ENCODE measurements at places on chromosomes 5 and 9. TPM values are rescaled to one million over a fixed set of nuclear protein-coding genes. Genes with fewer than 3 reads are reported as not detected.

CORO2A gene
- polyA plus RNA-seq: 3.4 TPM

MAPK9 gene
- 24.1 TPM for polyA plus RNA-seq

GRXCR2 gene
- not detected for polyA plus RNA-seq

SPARC gene
- 1,774 TPM for polyA plus RNA-seq

DIRAS2 gene
- polyA plus RNA-seq: 0.05 TPM

NR6A1 gene
- 0.29 TPM for polyA plus RNA-seq

MAPKAP1 gene
- polyA plus RNA-seq: 97.6 TPM

CDH9 gene
- not detected for polyA plus RNA-seq

SLIT3 gene
- 64.7 TPM for polyA plus RNA-seq

CDC25C gene
- polyA plus RNA-seq: 0.13 TPM

TLR4 gene
- polyA plus RNA-seq: 5.6 TPM

GAS1 gene
- 46.3 TPM for polyA plus RNA-seq

TOR1A gene
- polyA plus RNA-seq: 36.7 TPM

OLFML2A gene
- 36.8 TPM for polyA plus RNA-seq

SPATA31D4 gene
- polyA plus RNA-seq: not detected

PPP3R2 gene
- polyA plus RNA-seq: not detected

DMRT3 gene
- polyA plus RNA-seq: 0.09 TPM

ACOT12 gene
- polyA plus RNA-seq: 0.05 TPM

NCS1 gene
- 83.9 TPM for polyA plus RNA-seq

TMEM215 gene
- polyA plus RNA-seq: not detected

All from urinary bladder (tissue), 4 donors.